ENCODE measurements at places on chromosomes 5 and 9.

DNA sequence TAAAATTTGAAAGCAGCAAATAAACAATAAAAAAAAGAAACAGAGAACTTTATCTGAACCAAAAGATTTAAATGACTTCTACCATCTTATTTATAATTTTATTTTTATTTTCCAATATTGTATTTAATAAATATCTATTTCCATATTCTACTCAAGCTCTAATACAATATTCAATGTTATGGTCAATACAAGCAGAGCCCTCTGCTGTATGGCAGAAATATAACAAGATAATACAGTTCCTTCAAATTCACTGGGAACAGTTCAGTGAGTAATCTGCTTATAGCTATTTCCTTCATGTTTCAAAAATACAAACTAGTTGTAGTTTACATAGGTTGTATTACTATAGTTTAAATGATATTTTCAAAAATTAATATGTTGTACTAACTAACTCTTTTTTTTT is 332.7 kb downstream of the PRDM9 start:
- H3K27me3 ChIP-seq, result no peaks in the 10 kb centered on the region
- H3K27ac ChIP-seq, result no peak overlapping the region
- H3K4me3 ChIP-seq, result no peak overlapping the region
- ATAC-seq, result no peak

DNA sequence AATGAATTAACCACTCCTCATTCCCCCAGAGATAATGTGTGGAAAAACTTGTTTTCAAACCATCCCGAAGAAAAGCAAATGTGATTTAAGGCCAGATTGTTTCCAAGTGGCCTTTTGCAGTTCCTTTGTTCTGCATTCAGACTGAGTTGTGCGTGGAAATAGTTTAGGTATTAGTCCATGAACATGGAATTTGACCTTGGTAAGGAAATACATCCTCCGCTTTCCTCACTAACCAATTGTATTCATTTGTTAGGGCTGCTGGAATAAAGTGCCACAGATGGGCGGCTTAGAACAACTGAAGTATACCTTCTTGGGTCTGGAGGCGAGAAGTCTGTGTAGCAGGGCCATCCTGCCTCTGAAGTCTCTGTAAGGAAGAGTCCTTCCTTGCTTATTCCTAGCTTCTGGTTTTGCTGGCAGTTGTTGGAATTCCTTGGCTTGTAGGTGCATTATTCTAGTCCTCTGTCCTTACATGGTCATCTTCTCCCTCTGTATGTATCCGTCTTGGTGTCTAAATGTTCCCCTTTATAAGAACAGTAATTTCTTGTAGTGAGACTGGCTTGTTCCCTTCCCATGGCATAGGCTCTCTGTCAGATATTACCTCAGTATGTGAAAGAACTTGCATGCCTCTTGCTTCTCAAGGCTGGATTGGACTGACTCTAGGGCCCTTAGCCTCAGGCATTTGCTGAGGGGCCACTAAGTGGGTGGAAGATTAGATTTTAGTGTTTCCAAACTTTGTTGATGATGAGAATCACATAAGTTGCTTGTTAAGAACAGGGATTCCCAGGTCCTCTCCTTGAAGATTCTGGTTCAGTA is 53.9 kb downstream of the RAI14 start:
- ATAC-seq, result peak; percentile 80
- H3K27ac ChIP-seq, result peak overlapping the region; percentile 85
- no peaks in the 10 kb centered on the region for H3K36me3 ChIP-seq
- no peak overlapping the region for H3K4me3 ChIP-seq
- H3K4me1 ChIP-seq, result peaks cover 48% of the 10 kb centered on the region

GRCh38 chr9:124562328-124562727 is 55.1 kb upstream of the NR5A1 start:
- H3K4me1 ChIP-seq, result no peaks in the 10 kb centered on the region
- H3K36me3 ChIP-seq, result no peaks in the 10 kb centered on the region
- no peak for ATAC-seq
- no peak overlapping the region for H3K27ac ChIP-seq
- no peaks in the 10 kb centered on the region for H3K27me3 ChIP-seq
- no peak overlapping the region for H3K4me3 ChIP-seq

DNA sequence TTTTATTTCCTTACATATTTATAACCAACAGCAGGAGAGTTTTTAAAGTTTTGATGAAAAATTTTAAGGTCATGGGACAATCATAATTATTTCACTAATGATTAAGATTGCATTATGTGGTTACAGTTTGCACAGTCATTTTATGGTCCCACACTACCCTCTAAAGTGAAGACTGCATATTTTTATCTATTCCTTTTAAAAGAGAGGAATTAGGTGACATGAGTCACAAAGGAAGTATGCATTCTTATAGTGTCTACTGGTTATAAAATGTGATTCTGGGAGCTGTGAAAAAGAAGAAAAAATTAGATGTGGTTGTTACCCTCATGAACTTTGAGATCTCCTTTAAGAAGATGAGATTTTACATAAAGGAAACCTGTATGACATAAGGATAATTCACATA is 87.9 kb upstream of the GRIA1 start:
- ATAC-seq, result no peak
- H3K4me1 ChIP-seq, result no peaks in the 10 kb centered on the region
- H3K27ac ChIP-seq, result no peak overlapping the region
- H3K27me3 ChIP-seq, result no peaks in the 10 kb centered on the region
- H3K36me3 ChIP-seq, result no peaks in the 10 kb centered on the region

GRCh38 chr5:94749042-94749441 is 130.6 kb downstream of the SLF1 start:
- H3K36me3 ChIP-seq, result no peaks in the 10 kb centered on the region
- no peak overlapping the region for H3K27ac ChIP-seq
- ATAC-seq, result no peak
- H3K4me1 ChIP-seq, result no peaks in the 10 kb centered on the region
- no peaks in the 10 kb centered on the region for H3K27me3 ChIP-seq

GRCh38 chr5:159504106-159504856 is 174.0 kb upstream of the IL12B start:
- H3K27me3 ChIP-seq, result no peaks in the 10 kb centered on the region
- ATAC-seq, result no peak
- peak overlapping the region; percentile 59 for H3K27ac ChIP-seq
- H3K36me3 ChIP-seq, result no peaks in the 10 kb centered on the region
- no peaks in the 10 kb centered on the region for H3K4me1 ChIP-seq

DNA sequence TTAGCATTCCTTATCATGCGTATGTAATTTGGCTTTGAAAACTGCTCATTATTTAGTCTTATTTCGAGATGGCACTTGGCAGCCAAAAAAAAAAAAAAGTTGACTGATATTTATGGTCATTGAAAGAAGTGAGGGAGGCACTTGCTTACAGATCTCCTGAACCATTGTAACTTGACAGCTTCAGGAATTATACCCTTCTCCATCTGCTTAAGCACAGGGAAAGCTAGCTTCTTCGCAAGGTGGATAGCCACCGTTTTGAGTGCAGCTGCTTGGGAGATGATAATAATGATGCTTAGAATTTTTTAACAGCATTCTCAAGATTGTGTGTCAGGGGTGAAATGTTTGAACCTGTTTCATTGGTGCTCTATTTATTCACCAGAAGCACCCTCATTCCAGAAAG is 116.1 kb downstream of the GIN1 start:
- H3K4me3 ChIP-seq, result no peak overlapping the region
- H3K27me3 ChIP-seq, result no peaks in the 10 kb centered on the region
- H3K36me3 ChIP-seq, result peaks cover 25% of the 10 kb centered on the region
- no peak for ATAC-seq
- no peaks in the 10 kb centered on the region for H3K4me1 ChIP-seq
- H3K27ac ChIP-seq, result no peak overlapping the region

GRCh38 chr9:92762196-92762595 is 2.4 kb downstream of the BICD2 start:
- no peaks in the 10 kb centered on the region for H3K36me3 ChIP-seq
- H3K4me3 ChIP-seq, result peak overlapping the region; percentile 86
- H3K4me1 ChIP-seq, result peaks cover 42% of the 10 kb centered on the region

DNA sequence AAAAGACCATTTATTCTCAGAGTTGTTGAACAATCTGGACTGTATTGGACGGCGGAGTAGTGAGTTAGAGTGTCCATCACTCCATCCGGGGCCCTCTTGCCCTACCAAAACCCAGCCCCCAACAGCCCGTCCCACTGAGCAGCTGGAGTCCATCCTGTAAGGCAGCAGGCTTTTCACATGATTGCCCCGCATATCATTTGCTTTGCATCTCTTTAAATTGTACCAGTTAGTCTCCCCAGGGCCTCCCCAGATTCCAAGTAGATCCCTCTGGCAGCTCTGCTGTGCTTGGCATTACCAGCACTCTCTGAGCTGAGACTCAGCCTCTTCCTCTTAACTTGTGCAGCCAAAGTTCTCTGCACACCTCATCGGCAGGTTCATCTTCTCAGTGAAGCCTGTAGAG is 48.6 kb upstream of the ADCY2 start:
- H3K27me3 ChIP-seq, result no peaks in the 10 kb centered on the region
- H3K27ac ChIP-seq, result no peak overlapping the region
- H3K4me3 ChIP-seq, result no peak overlapping the region
- no peaks in the 10 kb centered on the region for H3K4me1 ChIP-seq
- H3K36me3 ChIP-seq, result no peaks in the 10 kb centered on the region

- no peak for ATAC-seq
- H3K36me3 ChIP-seq, result no peaks in the 10 kb centered on the region
- no peaks in the 10 kb centered on the region for H3K27me3 ChIP-seq
- no peak overlapping the region for H3K27ac ChIP-seq
- no peak overlapping the region for H3K4me3 ChIP-seq
These were observed 63.7 kb upstream of the RICTOR start for GRCh38 chr5:39137819-39138451.

GRCh38 chr9:134291961-134292871 is 34.0 kb upstream of the RXRA start:
- ATAC-seq, result no peak
- no peaks in the 10 kb centered on the region for H3K36me3 ChIP-seq
- H3K4me3 ChIP-seq, result no peak overlapping the region
- H3K27me3 ChIP-seq, result no peaks in the 10 kb centered on the region

GRCh38 chr5:172325452-172325851 is 41.9 kb upstream of the UBTD2 start:
- no peaks in the 10 kb centered on the region for H3K36me3 ChIP-seq
- no peaks in the 10 kb centered on the region for H3K27me3 ChIP-seq
- H3K27ac ChIP-seq, result no peak overlapping the region
- H3K4me1 ChIP-seq, result no peaks in the 10 kb centered on the region

- H3K4me1 ChIP-seq, result no peaks in the 10 kb centered on the region
- no peaks in the 10 kb centered on the region for H3K27me3 ChIP-seq
- peaks cover 17% of the 10 kb centered on the region for H3K36me3 ChIP-seq
- H3K4me3 ChIP-seq, result no peak overlapping the region
These were observed 54.7 kb downstream of the KLHL3 start for GRCh38 chr5:137681191-137681590.

DNA sequence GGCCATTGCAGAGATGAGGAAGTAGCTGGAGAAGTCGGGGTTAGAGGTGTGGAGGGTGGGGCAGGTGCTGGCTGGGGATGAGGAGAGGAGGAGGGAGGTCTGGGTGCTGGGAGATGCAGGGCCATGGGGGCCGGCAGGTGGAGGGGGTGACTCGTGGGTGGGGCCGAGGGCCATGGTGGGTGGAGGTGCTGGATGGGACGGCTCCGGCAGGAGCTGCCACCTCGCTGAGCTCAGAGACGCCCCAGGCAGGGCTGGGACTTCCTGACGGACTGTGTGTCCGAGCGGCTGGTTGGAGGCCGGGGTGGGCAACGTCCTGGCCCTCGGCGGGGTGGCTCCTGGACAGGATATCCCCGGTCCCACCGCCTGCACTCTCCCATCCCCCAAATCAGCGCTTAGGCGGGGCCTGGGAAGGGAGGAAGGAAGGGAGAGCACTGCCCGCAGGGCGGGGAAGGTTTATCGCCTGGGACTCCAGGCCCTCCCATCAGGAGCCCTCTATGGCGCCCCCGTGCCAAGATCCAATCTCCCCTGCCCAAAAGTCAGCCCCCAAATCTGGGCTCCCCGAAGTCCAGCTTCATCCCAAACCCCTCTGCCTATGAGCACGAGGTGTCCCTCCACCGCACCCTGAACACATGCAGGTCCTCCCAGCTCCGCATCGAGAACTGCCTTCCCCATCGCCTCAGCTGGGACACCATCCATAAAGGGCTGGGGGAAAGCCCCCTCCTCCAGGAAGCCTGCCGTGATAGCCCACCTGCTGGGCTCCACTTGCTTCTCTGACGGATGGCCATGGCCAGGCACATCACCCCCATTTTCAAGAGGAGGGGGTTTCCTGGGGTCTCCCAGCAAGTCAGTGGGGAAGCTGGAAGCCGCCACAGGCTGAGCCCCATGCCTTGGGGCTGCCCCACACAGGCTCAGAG is 58.3 kb upstream of the NOTCH1 start:
- no peaks in the 10 kb centered on the region for H3K36me3 ChIP-seq
- peak; percentile 26 for ATAC-seq
- peak overlapping the region; percentile 31 for H3K27ac ChIP-seq
- no peak overlapping the region for H3K4me3 ChIP-seq
- H3K27me3 ChIP-seq, result peaks cover 23% of the 10 kb centered on the region
- peaks cover 10% of the 10 kb centered on the region for H3K4me1 ChIP-seq

DNA sequence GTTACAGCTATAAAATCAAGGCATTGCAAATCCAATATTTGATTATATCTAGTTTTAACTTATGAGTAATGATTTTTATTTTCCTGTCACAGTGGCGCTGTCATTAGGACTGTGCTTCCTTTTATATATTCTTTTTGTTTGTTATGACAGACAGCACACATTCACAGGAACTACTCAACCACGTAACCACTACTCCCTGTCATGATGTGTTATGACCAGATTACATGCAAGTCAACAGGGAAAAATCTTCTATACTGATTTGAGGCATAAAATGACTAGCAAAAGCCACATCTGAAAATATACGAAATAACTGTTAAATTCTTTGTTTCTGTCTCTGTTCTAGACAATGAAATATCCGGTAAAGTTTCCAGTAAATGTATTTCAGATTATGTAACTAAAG is 25.4 kb downstream of the SREK1 start:
- H3K27ac ChIP-seq, result no peak overlapping the region
- no peaks in the 10 kb centered on the region for H3K4me1 ChIP-seq
- ATAC-seq, result no peak
- no peak overlapping the region for H3K4me3 ChIP-seq
- no peaks in the 10 kb centered on the region for H3K27me3 ChIP-seq

GRCh38 chr9:24342457-24342856 is 203.2 kb downstream of the IZUMO3 start:
- H3K27ac ChIP-seq, result no peak overlapping the region
- ATAC-seq, result no peak
- H3K4me1 ChIP-seq, result no peaks in the 10 kb centered on the region

- no peaks in the 10 kb centered on the region for H3K36me3 ChIP-seq
- H3K4me3 ChIP-seq, result no peak overlapping the region
- peak overlapping the region; percentile 93 for H3K27ac ChIP-seq
- ATAC-seq, result peak; percentile 21
- H3K27me3 ChIP-seq, result no peaks in the 10 kb centered on the region
These were observed 14.2 kb upstream of the RALGDS start for GRCh38 chr9:133135146-133135745.

All from gastroesophageal sphincter (tissue), 4 donors.